ENCODE measurements at places on chromosomes 1 and 21. TPM values are rescaled to one million over a fixed set of nuclear protein-coding genes. Genes with fewer than 3 reads are reported as not detected.
A peak's percentile ranks its signal among the peaks of the same experiment; 100 is the strongest.

DNA sequence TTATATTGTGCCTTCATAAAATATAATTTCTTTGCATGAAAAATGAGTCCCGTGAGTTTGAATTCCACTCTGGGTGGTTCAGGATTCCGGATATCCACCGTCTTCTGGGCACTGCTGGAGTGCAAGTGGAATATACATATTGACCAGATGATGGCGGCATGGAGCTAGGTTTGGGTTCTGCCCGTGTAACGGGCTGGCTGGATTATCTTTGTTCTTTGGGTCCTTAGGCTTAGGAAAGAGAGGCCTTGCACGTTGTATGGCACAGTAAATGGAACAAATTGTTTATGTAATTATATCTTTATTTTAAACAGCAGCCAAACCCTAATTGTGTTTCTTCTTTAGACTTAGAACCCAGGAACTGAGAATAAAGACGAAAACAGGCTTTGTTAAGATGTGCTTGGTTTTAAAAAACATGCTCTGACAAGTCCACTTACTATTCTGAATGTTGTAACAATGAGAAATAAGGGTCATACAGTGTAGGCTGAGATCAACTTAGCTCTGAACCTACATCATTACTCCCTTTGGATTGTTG is 13.5 kb upstream of the ACBD6 start:
- DNase-seq: peak; percentile 58

- DNase-seq: no peak
Observed at GRCh38 chr21:31644643-31645042, 14.8 kb upstream of the SOD1 start.

- no peak for DNase-seq
Observed at GRCh38 chr1:207789792-207790787, 38.2 kb downstream of the CD46 start.

DNA sequence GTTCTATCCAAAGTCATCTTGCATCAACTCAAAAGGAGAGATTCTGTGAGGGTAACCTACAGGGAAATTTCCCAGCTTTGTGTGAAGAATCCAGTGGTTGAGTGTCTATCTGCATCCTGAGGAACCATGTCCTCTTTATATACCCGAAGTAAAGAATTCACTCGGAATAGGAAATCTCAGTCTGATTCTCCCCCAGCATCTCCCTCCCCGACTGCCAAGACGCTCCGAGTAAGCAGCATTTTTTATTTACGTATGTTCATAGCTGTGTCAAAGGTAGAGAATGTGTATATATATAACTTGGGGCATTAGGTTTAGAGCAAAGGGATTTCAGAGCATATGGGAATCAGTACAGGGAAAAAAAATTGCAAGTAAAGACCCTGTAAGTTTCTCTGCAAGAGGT is 170.2 kb downstream of the SYT2 start:
- DNase-seq: no peak

GRCh38 chr1:231964241-231964640 is 337.7 kb downstream of the DISC1 start:
- no peak for DNase-seq

NTMT2 gene
- total RNA-seq: not detected

C1QC gene
- not detected for total RNA-seq

KCNA3 gene
- 2.7 TPM for total RNA-seq

All from glutamatergic neuron (in vitro differentiated cells).